NCI-H774 (cell line): ENCODE measurements at places on chromosomes 2 and 18.

- DNase-seq: no peak
These were observed 590 bp downstream of the EIF2B4 start for GRCh38 chr2:27369471-27370025.

DNA sequence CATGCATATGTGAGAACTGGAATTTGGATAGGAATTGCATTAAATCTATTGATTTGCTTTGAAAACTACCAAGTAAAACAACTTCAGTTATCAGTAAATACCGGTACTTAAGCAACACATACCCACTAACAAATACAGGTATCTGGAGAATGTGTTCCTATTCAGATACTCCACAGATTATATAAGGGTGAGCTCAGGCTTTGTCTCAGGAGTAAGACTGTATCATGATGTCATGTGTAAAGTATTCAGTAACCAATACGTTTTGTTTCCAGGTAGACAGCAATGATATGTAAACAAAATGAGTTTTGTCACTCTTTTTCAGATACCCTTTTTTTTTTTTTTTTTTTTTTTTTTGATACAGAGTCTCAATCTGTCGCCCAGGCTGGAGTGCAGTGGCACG is 74.8 kb downstream of the DSC3 start:
- DNase-seq: no peak

DNA sequence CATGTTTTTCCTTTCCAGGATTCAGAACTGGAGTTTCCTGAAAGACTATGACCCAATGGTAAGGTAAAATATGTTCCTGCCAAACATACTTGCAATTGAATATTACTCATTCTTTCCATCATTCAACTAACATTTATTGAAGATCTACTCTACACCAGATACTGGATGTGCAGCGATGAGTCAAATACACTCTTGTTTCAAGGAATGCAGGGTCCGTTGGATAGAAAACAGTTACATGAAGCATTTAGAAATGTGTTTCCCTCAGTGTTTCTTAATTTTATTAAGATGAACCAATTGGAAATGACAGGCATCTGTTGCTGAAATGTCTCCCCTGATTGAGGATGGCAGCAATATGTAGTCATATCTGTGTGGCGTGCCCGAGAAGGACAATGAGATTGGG is 14.8 kb upstream of the SLC66A3 start:
- DNase-seq: no peak

DNA sequence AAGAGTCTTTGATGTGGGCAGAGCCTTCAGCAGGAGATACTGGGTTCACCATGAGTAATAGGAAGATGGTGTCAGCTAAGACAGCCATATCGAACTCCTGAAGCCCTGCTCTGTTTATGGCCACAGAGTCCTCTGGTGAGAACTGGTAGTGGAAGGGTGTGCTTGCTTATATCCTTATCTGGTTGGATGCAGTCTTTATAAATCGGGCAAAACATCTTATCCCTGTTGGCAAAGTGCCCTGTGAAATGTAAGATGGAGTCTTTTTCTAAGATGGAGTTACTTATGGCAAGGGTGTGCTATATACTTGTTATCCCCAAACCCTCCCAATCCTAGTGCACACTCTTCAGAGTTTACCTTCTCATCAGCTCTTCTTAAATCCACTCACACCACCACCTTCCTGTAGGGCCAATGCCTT is 190.8 kb upstream of the PARD3B start:
- no peak for DNase-seq

DNA sequence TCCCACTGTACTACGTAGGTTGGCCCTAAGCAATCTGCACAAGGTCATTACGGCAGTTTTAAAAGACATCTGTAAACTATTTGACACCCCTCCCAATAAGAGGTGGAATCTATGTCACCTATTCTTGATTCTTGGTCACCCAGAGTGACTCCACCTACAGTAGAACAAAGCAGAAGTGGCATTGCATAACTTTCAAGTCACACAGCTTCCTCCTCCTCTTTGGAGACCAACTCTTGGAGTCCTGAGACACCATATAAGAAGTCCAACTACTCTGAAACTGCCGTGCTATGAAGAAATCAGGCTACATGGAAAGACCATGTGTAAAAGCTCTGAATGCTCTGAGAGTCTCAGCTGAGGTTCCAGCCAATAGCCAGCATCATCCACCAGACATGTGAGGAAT is 253.5 kb upstream of the CDH20 start:
- no peak for DNase-seq

GRCh38 chr18:55665506-55665905 is 77.5 kb upstream of the TCF4 start:
- DNase-seq: no peak

GRCh38 chr18:76328140-76328539 is 166.9 kb downstream of the ZNF516 start:
- DNase-seq: no peak

DNA sequence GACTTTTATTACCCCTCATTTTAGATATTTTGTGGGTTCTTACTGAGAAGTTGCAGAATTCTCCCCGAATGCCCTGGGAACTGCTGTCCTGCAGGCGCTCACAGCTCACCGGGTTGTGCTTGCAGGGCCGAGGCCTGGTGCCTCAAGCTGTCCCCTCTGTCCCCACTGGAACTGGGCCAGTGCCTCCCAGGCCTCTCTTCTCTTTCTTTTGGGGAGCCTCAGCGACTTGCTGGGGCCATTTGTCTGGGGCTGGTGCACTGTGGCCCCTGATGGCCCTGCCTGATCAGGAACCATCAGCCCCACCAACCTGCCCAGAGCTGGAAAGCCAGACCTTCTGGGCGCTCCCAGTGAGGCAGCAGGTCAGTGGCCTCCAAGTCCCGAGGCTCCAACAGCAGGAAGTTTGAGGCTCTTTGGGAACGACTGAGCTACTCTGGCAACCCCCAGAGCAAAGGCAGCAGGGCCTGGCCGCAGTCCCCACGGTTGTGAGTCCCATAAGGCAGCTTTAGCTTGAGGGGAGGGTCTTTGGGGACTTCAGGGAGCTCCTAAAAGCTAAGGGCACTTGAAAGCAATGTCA is 14.7 kb upstream of the NEU4 start:
- no peak for DNase-seq

DNA sequence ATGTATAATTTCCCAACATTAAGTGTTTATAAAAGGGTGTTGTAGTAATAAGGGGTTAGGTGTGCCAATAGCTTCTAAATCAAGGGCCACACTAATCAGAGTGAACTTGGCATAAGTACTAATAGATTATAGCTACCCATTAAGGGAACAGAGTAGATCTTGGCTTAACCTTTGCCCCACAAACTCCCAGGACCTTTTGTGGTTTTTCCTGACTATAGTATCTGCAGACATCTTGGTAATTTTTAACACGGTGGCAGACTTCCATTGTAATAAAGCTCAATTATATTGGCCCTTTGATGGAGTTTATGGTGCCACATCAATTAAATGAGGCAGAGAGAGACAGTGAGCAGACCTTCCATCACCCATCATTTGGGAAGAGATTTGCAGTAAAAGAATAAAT is 358.5 kb upstream of the HNRNPA3 start:
- DNase-seq: no peak

GRCh38 chr2:239607517-239608191 is 206.8 kb upstream of the HDAC4 start:
- no peak for DNase-seq

DNA sequence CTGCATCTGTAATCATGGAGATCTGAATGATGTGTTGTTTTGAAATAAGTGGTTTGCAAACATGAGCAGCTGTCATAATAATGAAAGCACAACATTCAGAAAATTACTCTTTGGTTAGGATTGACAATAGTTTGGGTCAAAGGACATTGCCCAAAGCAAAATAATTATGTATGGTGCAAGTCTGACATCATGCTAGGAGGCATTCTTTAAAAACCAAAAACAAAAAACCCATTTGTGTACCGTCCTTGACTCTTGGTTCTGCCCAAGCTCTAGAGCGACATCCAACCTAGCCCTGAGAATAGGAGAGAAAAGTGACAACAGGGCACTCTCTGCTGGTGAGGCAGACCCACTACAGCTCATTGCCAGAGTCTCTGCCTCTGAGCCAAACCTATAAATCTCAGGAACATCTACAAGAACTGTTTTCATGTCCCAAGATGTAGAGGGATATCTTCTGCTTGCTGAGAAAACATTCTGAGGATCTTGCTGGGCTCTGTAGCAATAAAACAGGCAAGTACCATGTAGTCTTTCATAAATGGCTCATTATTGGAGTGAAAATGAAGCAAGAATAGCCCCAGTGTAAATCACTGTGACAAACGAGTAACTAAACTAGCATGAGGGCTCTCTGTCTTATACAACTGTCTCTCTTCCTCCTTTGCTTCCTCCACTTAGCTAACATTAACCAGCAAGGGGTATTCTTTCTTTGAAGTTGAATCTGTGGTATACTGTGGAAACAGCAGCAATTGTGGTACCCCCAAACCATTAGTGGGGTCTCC is 266.8 kb upstream of the CXCR4 start:
- DNase-seq: peak; percentile 65

DNA sequence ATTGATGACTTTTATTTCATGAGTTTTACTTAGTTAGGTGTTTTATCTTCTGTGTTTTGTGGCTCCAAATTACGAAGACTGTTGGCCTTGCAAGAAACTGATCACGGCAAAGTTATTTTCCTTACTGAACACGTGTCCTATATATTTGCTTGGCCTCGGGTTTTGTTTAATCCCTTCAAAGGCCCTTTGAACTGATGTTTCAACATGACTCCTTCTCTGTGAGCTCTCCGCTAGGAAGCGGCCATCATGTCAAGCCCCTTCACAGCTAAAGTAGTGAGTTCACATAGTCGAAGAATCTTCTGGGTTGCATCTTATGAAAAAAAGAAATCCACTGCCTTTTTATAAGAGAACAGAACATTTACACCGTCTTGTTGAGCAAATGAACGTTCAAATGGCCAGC is 159.3 kb downstream of the GBX2 start:
- no peak for DNase-seq

DNA sequence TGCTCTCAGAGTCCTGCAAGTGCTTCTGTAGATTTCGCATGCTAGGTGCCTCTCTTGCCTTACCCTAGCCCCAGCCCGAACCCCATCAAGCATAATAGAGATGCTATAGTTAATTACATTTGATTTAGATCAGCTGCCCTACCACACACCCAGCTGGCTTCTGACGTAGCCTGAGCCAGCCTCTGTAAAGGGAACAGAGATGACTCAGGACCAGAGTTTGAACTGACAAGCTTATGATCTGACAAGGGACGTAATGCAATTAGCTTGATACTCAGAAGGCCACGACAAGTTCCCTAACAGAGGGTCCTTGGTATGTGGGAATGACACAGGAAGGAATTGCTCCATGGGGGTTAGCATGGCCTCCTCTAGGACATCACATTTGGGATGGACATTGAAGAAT is 126.6 kb downstream of the LRATD1 start:
- DNase-seq: no peak

DNA sequence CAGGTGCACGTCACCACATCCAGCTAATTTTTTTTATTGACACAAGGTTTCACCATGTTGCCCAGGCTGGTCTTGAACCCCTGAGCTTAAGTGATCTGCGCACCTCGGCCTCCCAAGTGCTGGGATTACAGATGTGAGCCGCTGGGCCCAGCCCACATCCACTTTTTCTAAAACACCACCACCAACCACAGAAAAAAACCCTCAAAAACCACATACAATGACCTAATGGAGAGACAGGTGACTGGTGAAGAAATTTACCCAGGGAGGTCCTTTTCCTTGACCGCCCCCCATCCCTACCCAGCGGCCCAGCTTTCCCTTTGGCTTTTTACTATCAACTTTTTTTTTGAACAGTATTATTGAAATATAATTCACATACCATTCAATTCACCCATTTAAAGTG is 47.9 kb downstream of the CACNB4 start:
- DNase-seq: no peak

- DNase-seq: no peak
These were observed 240.0 kb upstream of the NT5C1B start for GRCh38 chr2:18829251-18829902.

GRCh38 chr2:234116010-234116409 is 65.5 kb downstream of the SPP2 start:
- DNase-seq: no peak

- DNase-seq: no peak
These were observed 294.7 kb downstream of the MEIS1 start for GRCh38 chr2:66729416-66730330.

DNA sequence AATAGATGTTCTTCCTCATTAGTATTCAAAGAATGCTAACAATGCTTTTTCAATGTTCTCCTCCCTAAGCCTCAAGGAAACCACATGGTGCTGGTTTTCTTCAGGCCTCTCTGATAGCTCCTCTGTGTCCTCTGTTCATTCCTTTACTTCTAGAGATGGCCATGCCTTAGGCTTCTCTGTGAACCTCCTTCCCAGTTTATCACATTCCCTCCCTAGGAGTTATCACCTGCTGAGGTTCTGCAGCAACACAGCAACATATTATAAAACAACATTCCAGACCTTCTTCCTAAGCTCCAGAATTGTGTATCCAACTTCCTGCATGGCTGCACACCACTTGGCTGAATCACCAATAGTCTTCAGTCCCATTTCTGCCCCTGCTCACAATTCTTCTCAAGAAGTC is 325.5 kb downstream of the IRS1 start:
- DNase-seq: no peak

DNA sequence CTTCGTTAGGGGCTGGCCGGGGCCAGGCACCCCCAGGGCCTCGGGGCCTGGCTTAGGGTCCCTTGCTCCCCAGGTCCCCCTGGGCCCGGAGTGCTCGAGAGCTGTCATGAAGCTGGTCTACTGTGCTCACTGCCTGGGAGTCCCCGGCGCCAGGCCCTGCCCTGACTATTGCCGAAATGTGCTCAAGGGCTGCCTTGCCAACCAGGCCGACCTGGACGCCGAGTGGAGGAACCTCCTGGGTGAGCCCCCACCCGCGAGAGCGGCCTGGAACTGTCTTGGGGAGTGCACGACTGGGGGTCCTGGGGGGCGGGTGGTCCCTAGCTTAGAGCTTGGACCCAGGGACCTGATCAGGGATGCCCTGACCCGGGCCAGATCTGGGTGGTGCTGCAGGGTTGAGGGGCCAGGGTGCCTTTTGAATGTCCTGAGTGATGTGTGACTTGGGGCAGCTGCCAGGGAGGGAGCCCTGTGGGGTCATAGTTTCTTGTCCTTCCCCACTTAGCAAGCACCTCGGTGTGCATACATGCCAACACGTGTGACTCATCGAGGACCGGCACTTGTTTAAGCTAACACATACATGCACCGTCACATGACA is 27.9 kb downstream of the GPC1 start:
- no peak for DNase-seq

DNA sequence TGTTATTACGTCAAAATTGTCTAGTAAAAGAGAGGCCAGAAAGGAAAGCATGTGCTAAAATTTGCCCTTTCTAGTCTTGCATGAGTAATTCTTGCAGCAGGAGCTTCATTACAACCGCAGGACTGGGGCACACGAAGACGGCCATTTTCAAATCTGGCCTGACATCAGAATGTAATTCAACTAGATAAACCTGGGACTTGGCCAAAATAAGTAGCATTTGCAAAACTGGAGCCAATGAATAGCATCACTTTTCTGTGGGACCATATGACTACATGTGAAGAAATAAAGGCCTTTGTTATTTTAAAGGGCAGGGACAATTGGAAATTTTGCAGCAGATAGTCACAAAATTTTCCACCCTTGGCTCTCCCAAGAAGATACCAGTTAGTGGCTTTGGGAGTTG is 3.0 kb upstream of the FZD7 start:
- no peak for DNase-seq

DNA sequence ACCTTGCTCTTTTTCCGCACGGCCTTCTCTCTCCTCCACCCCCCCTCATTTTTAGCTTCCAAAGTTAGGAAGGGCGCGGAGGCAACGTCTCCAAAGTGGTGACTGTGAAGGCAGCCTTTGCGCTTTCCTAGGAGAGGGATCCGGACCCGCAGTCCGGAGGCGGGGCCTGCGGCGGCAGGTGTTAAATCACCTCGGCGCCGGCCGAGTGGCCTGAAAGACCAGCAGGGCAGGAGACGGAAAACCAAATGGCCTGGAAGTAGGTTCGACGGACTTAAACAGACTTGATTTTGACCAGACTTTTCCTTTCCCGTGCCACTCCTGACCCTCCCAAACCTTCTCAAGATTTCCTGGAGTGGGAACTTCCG is 615 bp downstream of the GORASP2 start:
- DNase-seq: peak; percentile 49
